ENCODE measurements at places on chromosomes 2 and 18.

- no peak for DNase-seq
These were observed 425.8 kb upstream of the KCNH7 start for GRCh38 chr2:163264341-163264740.

- DNase-seq = no peak
These were observed 706.1 kb upstream of the HS6ST1 start for GRCh38 chr2:129024796-129025195.

- no peak for DNase-seq
These were observed 747.3 kb downstream of the ADCYAP1 start for GRCh38 chr18:1652018-1652417.

DNA sequence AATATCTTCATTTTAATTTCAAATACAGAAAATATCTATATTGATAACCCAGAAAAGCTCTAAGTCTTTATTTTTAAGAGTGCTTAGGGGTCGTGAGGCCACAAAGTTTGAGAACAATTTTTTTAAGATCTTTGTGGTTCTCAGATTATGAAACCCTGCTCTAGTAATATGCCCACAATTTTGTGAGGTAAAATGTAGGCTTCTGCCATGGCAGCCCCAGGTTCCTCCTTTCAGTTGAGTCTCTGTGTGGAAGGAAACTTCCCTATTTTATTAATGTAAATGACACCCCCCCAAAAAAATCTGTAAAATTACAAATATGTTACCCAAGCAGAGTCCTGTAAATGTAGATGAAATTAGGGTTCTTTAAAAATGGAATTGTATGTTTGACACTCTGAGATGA, 600.5 kb downstream of the SATB2 start:
- DNase-seq = no peak

DNA sequence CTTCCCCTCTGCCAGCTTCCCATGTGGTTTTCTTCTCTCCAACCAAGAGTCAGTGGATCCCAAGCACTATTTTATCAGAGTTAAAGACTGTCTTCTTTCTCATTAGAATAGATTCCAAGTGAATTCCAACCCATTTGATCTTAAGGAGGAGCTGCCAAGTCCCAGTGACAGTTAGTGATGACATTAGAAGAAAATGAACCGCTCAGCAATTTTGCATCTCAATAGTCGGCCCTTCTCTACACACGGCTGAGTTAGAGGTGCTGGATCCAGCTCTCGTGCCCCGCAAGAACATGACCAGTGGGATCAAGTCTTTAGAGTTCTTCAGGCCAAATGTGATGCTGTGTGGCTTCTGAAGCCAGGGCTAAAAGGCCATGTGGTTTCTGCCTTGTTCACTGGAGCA, 132.6 kb downstream of the SH3BP4 start:
- no peak for DNase-seq

DNA sequence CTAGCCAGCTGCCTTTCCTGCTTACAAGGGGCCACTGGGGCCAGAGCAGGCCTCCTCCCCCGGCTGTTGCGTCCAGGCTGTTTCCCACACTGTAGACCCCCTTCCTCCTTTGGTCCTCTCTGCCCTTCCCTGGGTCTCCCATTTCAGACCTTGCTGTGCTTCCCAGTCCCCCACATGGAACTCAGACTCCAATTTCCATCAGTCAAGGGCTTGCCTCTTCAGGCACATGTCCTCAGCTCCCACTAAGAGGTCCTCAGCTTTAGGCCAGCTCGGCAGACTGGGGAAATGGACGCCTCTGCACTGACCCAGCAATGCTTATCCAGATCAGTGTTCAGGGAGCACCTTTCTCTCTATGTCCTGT, 98.0 kb upstream of the BZW1 start:
- no peak for DNase-seq

DNA sequence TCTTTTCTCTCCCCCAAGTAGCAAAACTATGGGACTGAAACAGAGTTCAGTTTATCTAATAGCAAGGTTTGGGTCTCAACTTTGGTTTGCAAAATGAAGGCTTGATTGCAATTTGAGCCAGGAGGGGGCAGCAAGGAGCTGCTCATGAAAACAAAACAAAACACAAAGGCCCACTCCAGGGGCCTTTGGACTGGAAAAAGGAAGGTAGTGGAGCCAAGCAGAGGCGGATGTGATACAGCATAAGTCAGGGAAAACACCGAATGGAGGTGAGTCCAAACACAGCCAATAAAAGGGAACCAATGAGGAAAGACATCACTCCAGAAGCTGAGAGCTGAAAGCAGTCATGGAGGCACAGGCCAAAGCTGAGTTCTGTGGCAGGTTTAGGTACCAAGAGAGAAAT, 799.7 kb upstream of the ACVR2A start:
- DNase-seq = peak; percentile 1

GRCh38 chr2:144471305-144472045, 48.4 kb downstream of the ZEB2 start:
- DNase-seq = no peak

DNA sequence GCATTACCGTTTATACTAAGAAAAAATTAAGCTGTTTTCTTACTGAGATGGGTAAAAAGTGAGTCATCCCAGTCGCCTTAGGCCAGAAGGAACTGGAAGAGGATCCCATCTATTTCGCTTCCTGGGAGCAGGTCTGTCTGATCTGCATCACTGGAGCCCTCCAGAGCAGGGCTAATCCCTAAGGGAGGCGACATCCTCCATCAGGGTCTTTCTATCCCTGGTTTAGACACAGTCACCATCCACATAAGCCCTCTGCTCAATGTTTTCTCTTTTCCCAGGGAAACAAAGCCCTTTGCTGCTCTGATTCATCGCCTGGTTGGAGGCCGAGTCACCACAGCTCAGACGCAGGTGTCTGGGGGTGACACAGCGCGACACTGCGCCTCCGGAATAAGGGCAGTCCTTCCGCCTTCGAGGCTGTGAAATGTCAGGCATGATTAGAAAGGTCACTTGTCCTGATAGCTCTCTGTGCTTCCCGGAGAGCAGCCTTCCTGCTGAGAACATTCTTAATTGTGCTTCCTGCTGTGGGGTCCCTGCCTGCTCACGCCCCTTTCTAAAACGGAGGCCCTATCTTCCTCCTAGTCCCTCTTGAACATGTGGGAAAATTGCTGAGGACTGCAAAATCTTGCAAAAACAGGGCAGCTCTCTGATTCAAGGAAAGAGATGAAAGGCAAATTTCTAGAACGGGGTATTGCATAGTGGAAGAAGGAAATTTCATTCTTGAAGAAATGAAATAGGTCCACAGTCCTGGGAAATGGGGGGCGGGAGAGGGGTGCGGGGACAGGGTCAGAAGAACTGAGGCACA, 56.3 kb downstream of the MARCHF4 start:
- no peak for DNase-seq

DNA sequence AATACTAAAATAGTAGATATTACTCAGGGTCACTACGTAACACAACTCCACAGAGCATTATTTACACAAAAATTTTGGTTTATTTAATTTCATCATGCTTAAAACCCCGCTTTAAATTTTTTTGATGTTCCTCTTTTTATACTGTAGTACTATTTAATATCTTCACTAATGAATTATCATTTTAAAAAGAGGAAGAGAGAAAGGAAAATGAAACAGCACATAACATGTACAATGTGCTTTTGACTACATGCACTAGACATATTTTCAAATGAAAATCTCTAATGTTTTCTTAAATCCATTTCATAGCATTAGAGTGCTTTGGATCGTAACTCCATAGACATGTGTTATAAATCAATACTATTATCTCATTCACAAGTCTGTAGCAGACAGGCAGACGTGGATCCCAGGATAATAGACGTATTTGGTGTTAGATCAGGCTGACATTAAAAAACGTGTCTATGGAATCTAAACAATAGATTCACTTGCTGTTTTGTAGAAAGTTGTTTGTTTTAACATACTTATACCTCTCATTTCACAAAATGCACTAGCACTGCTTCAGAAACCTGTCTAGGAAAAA, 897.0 kb downstream of the CPS1 start:
- DNase-seq = no peak

DNA sequence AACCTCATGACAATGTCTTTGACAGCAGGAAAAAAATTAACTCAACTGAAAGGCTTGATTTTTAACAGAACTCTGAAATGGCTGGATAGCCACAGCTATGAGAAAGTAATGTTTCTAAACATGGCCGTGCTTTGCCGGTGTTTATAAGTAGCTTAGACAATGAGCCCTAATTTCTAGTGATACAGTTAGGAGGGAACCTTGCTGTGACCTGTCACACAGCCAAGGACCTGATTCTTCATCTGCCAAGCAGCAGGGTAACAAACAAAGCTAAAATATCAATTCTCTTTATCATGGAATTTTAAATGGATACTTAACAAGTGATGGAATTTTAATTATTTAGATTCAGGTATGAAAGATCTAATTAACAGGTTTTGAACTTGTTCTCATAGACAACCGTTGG, 24.3 kb upstream of the DYNC2LI1 start:
- DNase-seq = no peak

GRCh38 chr2:200640901-200641300, 55.1 kb downstream of the AOX1 start:
- DNase-seq = no peak

DNA sequence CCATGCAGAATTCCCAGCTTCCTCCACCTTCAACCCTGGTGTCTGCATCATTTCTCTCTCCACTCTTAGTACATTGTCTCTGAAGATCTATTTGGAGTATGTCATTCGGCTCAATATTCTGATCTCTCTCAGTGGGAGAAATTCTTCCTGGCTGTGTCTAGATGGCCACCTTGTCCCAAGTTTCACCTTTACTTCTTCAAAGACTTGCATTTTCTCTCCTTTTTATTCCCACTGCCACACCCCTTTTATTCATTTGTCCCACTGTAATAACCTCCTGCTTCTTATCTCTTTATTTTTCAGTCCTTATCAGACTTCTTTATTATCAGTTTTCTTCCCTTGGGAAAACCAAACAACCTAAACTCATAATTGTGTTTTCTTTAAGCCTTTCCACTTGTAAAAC, 54.3 kb upstream of the CERS6 start:
- no peak for DNase-seq

DNA sequence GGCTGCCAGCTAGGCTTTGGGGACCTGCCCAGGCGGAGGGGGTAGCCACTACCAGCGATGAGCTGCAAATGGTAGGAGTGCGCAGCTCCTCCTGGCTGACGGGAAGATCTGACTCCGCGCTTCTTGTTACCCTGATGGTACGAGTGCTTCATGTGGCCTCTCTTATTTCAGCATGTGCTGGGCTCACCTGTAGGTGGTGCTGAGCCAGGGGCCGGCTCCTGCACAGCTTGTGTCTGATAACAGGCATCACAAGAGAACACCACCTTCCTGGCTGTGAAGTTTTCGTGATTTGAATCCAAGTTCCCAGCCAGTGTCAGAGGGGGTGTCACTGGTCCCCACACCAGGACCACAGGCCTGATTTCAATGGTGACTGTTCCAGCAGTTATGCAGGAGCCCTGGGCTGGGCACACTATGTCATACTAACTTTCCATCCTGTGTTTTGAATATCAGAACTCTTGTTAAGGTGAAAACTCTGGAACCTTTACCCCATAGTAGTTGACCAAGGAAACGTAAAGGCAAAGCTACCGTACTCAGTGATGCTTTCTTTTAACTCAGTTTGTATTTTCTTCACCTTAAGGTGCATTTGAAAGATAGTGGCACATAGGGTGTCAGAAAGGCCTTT, 28.0 kb downstream of the APCDD1 start:
- no peak for DNase-seq

Data from activated CD4-positive, CD25-positive, alpha-beta regulatory T cell (primary cell).